ENCODE measurements at places on chromosomes 6 and 20.
A peak's percentile ranks its signal among the peaks of the same experiment; 100 is the strongest.

DNA sequence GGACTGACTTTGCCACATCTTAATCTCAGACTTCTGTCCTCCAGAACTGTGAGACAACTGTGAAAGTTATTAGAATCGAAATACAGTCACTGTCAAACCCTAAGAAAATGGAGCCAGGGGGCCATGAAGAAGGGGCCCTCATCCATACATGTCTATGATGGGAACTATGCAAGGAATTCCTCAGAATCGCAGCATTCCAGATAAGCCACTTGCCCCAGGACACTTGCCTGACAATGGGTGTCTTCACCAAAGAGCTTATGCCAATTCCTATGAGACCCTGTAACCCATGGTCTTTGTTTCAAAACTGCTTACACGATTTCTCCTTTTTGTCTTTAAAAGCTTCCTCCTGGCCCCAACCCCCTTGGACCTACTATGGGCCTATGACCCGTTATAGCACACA lies 90.4 kb upstream of the FOXP4 start:
- peak; percentile 23 for DNase-seq

DNA sequence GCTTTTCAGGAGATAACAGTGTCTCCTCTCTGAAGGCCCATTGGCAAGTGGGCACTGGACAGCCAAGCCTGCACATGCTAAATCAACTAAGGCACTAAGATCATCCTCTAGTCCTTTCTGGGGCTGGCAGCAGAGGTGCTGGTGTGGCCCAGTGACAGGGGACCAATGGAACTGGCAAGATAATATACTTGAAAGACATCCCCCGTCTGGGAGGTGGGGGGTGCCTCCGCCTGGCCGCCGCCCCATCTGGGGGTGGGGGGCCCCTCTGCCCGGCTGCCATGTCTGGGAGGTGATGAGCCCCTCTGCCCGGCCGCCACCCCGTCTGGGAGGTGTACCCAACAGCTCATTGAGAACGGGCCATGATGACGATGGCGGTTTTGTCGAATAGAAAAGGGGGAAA lies 223.3 kb downstream of the UNC5CL start:
- no peak for DNase-seq

- DNase-seq = peak; percentile 26
Measured at GRCh38 chr6:97361286-97361685, 78.3 kb upstream of the MMS22L start.

DNA sequence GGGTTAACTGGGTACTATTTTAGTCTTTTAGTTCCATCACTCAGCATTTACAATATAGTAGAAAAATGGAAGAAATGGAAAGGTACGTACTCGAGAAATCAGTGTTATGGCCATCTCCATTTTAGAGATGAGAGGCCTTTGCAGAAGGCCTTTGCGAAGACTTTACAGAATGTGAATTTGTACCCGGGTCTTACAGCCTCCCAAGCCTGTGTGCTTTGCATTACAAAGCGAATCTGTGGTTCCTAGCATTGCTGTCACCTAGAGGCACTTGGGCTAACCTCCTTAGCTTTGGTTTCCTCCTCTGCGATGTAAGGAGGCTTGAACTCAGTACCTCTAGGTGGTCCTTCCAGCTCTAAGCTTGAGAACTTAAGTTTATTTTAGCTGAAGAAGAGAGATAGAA lies 10.9 kb downstream of the VAPB start:
- no peak for DNase-seq

GRCh38 chr20:24781418-24781980 lies 167.6 kb upstream of the CST7 start:
- DNase-seq = peak; percentile 23

- DNase-seq = no peak
Measured at GRCh38 chr6:68757821-68758220, 122.7 kb downstream of the ADGRB3 start.

- DNase-seq = no peak
Measured at GRCh38 chr6:157647261-157647915, 175.7 kb upstream of the SNX9 start.

GRCh38 chr6:139919107-139920026 lies 544.9 kb upstream of the CITED2 start:
- DNase-seq = no peak

DNA sequence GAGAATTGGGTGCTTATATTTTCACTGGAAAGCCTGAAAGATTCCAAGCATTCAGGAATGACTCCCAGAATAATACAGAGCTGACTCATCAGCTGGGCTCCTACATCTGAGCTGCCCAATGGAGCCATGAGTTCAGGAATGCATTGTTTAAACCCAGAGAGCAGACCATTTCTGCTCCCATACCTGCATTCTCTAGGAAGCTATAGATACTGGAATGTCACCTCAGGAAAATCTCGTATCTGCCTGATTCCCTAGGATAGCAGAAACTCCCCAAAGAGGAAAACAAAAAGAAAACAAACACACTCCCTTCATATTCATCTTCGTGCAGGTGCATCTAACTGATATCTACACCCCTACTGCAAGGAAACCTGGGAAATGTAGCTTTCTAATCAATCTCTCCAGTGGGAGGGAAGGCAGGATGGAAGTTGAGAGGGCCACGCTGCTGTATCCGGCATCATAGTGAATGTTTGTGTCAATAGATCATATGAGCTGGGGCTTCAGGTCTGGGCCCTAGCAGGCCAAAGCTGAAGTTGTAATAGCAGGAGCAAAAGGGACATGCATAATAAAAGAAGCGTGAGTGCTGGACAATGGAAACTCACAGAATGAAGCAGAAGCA lies 8.2 kb upstream of the SLC2A12 start:
- DNase-seq = peak; percentile 80

DNA sequence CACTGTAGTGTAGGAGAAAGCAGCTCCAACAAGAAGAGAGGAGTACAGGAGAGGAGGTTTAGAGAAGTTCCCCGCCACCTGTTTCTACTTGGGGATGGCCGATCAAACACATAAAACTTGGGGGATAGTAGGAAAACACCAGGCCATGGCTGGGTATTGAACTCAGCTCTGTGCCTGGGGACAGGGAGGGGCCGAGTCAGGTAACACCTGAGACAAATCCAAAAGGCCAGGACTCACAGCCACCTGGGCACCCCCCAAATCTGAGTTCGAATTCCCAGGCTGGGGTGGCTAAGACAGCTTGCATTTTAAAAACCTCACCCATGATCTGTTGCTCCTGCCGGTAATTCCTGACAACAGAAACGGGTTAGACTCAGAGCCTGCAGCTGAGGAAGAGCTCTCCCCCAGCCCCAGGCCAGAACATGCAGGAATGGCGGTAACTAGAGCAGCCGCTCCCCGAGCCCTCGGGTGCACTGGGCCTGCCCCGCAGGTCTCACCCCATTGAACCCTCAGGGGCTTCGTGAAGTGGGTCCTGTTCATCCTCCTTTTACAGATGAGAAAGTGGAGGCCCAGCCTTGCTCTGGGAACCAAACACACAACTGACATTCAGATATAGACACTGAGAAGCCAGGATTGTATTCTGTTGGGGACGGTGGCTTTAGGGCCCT lies 61.0 kb downstream of the TCP11 start:
- DNase-seq = no peak

- DNase-seq = no peak
Measured at GRCh38 chr20:272718-273117, 15.2 kb downstream of the DEFB132 start.

DNA sequence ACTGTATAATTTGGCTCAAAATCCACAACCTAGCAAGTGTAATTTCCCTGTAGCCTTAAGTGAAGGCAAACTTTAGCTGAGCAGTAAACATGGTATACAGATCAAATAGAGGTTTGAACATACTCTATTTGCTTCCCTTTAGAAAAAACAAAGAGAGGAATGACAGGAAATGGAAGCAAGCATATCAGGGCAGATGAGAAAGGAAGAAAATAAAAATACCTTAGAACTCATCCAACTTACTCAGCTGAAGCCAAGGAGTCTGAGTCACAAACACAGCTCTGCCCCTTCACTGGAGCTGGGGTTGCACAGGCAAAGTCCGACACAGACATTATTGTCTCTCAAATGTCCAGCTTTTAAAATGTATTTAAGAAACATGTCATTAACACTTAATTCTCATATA lies 379.9 kb upstream of the IRAK1BP1 start:
- no peak for DNase-seq

- no peak for DNase-seq
Measured at GRCh38 chr6:121000381-121000780, 333.9 kb downstream of the TBC1D32 start.

DNA sequence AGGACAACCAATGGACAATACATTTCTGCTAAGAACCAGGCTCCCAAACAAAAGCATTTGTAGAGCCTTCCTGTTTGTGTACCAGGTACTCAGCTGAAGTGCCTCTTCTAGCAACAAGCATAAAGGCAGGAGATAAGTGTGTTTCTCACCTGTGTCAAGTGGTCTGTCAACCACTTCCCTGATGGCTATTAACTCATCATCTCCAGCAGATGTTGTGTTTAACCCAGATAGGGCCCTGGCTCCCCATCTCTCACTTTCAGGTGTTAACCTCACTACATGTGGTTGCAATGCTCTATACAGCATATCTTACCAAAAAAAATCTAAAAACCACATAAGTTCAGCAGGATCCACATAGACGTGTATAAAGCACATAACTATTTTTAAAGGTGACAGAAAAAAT lies 9.6 kb upstream of the IL17A start:
- no peak for DNase-seq

GRCh38 chr6:144335311-144335861 lies 50.3 kb downstream of the UTRN start:
- DNase-seq = no peak

DNA sequence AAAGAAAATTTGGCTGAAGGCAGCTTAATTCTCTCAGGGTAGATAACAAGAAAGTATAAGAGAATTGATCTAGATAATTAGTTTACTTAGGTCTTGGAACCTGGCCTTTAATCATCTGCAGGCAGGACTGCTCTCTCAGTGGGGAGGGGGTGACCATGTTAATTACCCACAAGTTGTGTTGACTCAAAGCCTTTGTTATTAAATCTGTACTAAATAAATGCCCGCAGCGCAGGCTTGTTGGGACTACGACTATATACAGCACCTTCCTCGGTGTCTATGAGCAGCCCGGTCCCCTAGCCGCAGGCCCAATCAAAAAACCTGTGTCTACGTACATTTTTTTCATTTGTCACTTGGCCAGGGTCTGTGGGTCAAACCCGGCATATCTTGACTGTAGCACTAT lies 15.6 kb upstream of the ZNF451 start:
- DNase-seq = no peak

DNA sequence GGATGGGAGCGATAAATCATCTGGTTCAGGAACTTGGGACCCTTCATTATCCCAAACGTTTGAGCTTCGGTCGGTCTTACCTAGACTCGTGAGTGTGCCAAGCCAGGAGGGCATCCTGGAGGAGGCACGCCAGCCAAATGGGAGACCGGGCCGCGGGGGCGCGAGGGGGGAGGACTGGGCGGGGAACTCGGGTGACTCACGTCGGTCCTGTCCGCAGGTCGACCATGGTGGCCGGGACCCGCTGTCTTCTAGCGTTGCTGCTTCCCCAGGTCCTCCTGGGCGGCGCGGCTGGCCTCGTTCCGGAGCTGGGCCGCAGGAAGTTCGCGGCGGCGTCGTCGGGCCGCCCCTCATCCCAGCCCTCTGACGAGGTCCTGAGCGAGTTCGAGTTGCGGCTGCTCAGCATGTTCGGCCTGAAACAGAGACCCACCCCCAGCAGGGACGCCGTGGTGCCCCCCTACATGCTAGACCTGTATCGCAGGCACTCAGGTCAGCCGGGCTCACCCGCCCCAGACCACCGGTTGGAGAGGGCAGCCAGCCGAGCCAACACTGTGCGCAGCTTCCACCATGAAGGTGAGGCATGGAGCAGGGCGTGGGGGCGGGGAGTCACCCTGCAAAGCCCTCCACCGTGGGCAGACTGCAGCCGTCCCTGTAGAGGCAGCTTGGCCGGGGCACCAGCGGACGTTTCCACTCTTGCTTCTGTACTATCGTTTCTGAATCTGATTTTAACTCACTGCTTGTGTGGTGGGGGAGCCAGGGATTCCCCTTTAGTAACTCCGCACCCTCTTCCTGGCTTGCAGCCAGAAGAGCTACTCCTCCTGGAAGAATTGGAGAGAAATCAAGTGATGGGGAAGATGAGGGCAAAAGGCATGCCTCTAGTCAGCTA lies 2.7 kb downstream of the BMP2 start:
- no peak for DNase-seq

DNA sequence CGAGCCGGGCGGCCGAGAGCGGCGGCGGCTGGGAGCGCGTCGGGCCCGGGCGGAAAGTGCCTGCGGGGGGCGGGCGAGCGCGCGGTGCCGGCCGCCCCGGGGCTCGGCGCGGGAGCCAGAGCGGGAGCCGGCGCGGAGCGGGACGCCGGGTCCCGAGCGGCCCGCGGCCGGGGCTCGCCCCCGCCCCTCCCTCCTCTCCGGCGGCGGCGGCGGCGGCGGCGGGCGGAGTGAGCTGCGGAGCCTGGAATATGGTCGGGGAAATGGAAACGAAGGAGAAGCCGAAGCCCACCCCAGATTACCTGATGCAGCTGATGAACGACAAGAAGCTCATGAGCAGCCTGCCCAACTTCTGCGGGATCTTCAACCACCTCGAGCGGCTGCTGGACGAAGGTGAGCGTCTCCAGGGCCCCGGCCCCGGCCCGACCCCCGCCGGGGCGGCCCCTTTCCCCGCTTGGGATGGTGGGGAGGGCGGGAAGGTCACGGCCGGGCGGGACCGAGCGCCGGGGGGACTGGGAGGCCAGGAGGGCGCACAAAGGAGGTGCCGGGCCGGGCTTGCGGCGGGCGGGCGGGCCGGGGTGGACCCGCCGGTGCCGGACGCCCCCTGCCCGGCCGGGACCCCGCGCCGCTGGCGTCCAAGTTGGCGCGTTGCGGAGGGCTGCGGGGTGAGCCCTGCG lies 565 bp downstream of the QKI start:
- no peak for DNase-seq

- no peak for DNase-seq
Measured at GRCh38 chr20:60749804-60750602, 502.1 kb upstream of the CDH4 start.

DNA sequence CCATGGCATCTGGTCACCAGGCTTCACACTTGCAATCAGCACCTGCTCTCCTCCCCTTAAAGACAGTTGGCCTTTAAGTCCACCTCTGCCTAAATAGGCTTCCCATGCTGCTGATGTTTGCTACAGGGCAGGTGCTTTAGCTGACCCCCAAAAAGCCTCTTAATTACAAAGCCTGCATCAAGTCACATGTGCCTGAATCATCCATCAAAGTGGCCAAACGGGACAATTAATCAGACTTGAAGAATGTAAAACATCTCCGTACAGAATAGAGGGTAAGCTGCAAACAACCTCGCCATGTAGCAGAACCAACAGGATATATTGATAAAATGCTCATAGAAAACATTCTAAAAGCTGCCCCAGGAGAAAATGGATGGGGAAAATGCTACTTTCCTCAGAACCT lies 7.4 kb downstream of the LY86 start:
- DNase-seq = no peak

GRCh38 chr6:78947529-78947928 lies 80.2 kb downstream of the IRAK1BP1 start:
- DNase-seq = peak; percentile 43

GRCh38 chr20:51416532-51417249 lies 125.8 kb downstream of the NFATC2 start:
- peak; percentile 17 for DNase-seq

GRCh38 chr6:43795421-43795820 lies 25.4 kb downstream of the VEGFA start:
- DNase-seq = no peak

Data from trophoblast cell (in vitro differentiated cells and primary cell).